ENCODE measurements at places on chromosomes 12 and 14.

GRCh38 chr12:115569345-115570068, 708.0 kb downstream of the MED13L start:
- no peak for DNase-seq

DNA sequence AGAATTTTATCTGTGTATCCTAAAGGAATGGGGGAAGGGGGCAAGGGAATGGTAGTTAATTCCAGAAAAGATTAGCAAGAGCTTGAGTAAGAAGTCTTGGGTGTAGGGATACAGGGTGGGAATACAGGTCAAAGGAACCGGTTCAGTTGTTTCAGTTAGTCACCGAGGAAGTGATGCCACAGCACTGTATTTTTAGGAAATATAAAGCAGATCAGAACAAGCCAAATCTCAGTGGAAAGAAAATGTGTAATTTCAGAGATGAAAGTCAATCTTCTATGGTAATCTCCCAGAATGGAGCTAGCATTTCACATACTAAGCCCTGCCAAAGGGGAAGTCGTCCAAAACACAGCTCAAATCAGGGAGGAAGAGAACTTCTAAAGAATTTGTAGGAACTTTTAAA, 4.7 kb upstream of the TUBA1C start:
- no peak for DNase-seq

DNA sequence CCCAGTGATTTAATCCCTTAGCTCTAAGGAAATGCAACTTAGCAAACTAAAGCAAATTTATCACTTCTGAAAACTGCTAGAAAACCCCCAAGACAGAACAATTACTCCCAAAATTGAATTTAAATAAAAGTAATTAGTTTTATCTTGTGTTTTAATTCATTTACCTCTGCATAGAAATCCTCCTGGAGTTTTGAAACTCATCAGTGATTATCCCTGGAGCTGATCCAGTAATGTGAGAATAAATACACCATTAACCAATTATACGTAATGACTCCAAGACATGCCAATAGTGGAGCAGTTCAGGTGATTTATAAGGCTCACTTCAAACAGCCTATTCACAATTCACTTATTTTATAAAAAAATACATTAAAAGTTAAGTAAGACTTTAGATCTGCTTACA, 855.3 kb upstream of the FLRT2 start:
- no peak for DNase-seq

DNA sequence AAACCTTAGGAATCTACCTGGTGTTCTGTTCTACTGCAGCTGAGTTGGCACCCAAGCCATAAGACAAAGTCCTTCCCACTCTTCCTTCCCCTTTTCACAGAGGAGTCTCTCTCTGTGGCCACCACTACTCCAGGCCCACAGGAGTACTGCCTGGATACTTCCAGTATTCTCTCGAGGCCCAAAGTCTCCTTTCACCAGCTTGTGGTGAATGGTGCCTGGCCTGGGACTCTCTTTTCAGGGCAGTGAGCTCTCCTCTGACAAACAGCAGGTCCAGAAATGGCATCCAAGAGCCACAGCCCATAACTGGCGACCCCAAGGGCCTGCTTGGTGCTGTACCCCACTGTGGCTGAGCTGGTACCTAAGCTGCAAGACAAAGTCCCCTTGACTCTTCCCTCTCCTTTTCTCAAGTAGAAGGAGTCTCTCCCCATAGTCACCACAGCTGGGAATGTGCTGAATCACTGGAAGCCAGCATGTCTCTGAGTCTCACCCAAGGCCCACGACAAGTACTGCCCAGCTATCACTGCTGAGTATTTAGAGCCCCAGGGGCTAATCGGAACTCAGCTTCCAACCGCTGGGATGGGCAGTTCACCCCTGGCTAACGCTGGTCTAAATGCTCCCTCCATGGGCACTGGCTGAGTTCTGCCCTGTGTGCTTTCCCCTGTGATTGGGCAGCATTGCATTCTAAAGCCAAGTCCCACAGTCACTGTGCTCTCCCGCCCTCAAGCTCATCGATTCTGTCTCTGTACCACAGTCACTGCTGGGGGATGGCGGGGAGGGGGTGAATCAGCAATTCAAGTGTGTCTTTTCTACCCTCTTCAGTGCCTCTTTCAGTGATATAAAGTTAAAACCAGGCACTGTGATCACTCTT, 6.1 kb downstream of the A2ML1 start:
- DNase-seq, result no peak

DNA sequence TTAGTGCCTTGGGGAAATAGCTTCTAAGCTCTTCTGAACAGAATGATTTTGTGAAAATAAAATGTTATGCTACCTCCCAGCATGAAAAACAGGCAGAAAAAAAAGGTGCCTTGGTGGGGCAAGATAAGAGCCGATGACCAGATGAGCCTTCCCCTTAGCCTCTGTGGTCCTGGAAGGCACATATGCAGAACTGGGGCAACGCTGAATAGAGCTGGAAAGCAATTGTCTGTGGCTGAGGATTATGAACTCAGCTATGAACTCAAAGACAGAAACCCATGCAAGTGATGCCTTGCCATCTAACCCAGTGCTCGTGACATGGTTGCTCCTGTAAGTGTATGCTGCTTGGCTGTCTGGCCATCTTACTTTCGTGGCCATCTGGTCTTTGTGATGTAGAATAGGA, 128.5 kb upstream of the FRMD6 start:
- no peak for DNase-seq

GRCh38 chr14:53599221-53599945, 357.2 kb downstream of the BMP4 start:
- no peak for DNase-seq

- DNase-seq, result no peak
Observed at GRCh38 chr14:32710731-32711680, 227.7 kb upstream of the NPAS3 start.

- DNase-seq, result no peak
Observed at GRCh38 chr14:93701562-93701961, 86.7 kb downstream of the PRIMA1 start.

DNA sequence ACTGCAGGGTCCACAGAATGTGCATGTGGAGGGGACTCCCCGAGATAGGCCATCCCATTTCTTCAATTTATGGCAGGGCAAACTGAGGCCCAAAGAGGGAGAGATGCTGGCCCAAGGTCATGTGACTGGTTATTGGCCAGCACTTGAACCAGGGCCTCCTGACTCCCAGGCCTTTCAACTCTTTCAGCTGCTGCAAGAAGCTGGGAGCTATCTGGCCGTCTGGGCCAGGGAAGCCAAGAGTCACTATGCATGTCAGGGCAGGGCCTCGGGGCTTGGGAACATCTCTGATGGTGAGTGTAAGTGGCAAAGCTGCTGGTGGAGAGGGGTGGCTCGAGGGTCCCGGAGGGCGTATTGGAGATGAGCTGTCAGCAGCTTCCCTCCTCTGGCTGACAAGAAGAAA, 9.5 kb upstream of the LTBP2 start:
- no peak for DNase-seq

All from activated T-cell treated with anti-CD3 and anti-CD28 coated beads, Interleukin-2, amount 50 U/mL, for 48 hours (primary cell).